Stimulated activated CD4-positive, alpha-beta T cell treated with anti-CD3 and anti-CD28 coated beads, TNF-alpha, amount 100 ng/mL, for 1 hour (primary cell): ENCODE measurements at places on chromosomes 16 and 17.

- DNase-seq, result no peak
Measured at GRCh38 chr16:89668790-89669158, 11.1 kb downstream of the SPATA33 start.

- DNase-seq, result no peak
Measured at GRCh38 chr17:36495076-36495578, 8.6 kb downstream of the ZNHIT3 start.

DNA sequence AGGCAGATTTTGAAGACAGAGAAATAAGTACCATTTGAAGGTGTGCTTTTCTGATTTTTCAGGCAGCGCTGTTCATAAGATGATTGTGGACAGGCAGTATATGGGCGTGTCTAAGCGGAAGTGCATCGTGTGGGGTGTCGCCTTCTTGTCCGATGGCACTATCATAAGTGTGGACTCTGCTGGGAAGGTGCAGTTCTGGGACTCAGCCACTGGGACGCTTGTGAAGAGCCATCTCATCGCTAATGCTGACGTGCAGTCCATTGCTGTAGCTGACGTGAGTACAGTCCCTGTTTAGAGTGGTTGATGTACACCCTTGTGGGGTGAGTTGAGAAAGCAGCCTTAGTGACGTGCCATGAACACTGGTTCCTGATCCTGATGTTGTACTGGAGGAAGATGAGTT is 10.7 kb downstream of the UTP4 start:
- no peak for DNase-seq

DNA sequence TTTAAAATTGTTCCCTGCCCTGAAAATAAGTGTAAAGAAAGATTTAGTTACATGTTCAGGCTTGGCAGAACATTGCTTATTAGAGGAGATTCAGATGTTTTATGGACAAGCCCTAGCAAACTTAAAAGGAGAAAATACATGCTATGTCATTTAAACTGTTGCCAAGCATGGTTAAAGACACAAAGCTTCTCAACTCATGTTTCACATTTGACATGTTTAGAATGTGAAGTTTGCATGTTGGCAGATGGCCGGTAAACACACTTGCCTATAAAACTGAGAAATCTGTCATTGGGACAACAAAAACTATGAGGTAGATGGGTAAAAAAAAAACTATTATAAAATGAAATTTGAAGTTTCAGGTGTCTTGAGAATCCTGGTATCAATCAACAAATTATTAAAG is 5.8 kb downstream of the KRTAP29-1 start:
- DNase-seq, result no peak

DNA sequence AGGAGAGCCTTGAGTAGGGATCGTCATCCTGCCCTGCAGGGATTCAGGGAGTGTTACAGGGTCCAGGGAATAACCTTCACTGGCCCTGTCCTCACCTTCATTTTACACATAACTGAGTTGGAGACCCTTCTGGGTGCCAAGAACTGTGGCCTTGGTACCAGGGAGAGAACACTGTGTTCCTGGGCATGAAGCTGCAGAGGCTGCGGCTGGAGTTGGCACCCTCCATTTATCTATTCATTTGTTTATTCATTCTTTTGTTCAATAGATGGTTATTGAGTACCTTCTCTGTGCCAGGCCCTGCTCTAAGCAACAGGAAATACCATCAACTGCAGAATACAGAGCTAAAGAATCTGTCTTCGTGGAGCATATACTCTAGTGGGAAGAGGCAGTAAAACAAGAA is 6.7 kb downstream of the ABCC3 start:
- DNase-seq, result no peak

- no peak for DNase-seq
Measured at GRCh38 chr16:24053099-24053946, 202.8 kb upstream of the CACNG3 start.

- DNase-seq, result no peak
Measured at GRCh38 chr17:44279346-44279665, 11.4 kb upstream of the SLC4A1 start.

DNA sequence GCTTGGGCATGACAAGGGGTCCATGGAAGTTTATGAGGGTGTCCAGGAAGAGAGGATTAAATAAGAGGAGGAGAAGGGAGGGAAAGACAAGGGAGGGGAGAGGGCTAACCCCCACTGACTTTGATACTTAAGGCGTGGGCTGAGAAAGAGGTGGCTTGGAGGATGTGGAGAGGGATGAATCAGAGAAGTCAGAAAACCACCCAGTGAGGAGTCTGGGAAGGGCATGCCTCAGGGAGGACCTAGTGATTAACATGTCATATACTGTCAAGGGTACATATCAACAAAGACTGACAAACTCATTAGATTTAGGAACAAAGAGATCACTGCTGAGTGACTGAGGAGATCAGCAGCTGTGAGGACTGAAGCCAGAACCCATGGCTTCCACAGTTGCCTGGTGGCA is 145.4 kb downstream of the IRX5 start:
- DNase-seq, result no peak

DNA sequence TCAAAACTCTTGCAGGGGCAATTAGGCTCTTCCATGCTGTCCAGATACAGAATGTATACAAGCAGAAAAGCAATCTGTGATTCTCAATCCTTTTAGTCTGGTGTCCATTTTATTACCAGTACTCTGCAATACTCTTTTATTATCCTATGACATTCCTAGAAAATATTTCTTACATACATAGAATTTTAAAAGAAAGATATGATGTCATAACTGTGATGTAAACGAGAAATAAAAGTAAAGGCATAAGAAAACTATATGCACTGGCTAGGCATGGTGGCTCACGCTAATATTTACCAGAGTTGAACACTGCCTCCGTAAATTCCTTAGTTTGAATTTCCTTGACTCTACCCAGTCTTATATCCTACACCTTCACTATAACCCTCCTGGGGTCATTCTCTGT is 55.0 kb downstream of the EFCAB5 start:
- DNase-seq, result no peak

DNA sequence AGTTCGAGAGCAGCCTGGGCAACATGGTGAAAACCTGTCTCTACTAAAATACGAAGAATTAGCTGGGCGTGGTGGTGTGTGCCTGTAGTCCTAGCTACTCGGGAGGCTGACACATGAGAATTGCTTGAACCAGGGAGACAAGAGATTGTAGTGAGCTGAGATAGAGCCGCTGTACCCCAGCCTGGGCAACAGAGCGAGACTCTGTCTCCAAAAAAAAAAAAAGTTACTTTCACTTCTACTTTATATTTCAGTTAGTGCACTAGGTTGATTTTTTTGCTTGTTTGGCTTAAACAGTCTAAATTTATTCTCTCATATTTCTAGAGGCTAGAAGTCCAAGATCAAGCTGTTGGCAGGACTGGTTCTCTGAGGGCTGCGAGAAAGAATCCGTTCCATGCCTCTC is 13.4 kb downstream of the CCDC102A start:
- no peak for DNase-seq

GRCh38 chr17:65523411-65523810 is 38.0 kb downstream of the AXIN2 start:
- no peak for DNase-seq

DNA sequence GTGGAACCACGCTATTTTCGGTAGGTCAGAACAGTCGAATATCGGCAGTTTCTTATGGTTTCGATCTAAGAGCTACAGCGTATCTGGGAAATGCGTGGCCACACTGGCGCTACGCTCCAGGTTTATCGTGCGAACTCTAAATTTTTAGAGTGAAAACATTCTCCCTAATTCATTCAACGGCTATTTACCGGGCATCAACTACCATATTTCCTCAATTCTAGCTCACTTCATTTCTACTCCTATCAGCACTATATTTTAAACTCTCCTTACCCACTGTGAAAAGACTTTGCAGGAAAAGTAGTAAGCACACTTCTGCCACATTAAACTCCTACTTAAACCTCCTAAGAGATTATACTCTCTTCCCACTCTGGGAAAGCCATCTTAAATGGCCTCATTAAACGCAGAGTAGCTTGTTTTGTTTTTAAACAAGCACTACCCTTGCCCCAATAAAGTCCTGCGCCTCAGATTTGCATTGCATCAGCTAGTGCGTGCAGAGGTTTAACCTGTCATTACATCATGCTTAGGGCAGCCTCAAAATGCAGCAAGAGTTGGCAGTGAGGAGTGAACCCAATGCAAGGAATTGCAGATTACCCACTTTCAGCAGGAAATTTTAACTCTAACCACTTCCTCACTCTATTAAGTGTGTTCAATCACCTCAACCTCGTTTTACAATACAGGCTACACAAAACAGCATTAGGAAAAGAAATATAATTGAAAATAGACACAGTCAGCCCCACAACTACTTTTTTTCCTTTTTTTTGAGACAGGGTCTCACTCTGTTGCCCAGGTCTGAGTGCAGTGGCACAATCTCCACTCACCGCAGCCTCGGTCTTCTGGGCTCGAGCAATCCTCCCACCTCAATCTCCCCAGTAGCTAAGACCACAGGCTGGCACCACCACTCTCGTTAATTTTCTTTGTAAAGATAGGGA is 18.8 kb downstream of the SIAH1 start:
- DNase-seq, result no peak

GRCh38 chr16:65833171-65833871 is 533.2 kb upstream of the CDH5 start:
- DNase-seq, result no peak

GRCh38 chr17:80261159-80261894 is 675 bp downstream of the RNF213 start:
- DNase-seq, result peak; percentile 56

- no peak for DNase-seq
Measured at GRCh38 chr16:46757339-46758050, 9.4 kb upstream of the MYLK3 start.

GRCh38 chr16:23072084-23072599 is 77.1 kb downstream of the USP31 start:
- no peak for DNase-seq

DNA sequence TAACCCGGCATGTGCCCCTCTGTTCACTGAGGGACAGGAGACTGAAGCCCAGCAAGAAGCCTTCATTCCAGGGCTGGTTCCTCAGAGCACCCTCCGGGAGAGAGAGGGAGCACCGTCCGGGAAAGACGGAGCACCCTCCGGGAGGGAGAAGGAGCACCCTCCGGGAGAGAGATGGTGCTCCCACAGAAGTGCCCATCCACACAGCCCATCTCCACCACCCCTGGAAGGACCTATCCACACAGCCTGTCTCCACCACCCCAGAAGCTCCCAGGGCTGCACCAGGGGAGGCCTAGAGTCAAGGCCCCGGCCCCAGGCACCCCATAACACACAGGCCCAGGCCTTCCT is 88.6 kb downstream of the ABR start:
- no peak for DNase-seq

DNA sequence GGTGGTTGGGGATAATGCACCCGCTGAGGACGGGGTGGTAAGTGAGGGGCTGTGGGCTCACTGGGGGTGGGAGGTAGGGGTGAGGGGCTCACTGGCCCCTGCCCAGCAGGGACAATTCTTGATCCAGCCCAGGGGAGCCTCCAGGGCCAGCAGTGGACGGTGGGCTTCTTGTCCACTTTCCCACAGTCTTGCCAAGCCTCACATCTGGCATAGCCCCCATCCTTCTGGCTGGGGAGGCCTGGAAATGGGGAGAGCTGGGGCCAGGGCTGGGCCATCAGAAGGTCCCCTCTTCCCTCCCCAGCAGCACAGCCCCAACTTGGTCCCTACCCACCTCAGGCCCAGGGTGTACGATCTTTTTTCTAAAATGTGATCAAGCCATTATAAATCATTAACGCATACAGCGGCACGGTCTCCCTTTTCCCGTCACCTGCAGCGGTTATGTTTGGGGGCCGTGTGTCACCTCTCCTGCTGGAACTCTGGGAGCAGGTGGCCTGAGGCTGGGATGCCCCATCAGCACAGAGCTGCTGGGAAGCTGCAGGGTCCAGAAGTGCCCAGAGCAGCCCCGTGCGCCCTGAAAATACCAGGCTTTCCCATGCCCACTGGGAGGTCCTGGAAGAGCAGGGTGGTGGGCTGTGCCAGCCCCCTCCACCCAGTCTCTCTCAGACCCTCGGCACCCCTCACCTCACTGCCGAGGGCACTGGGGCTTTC is 7.2 kb upstream of the SETD6 start:
- DNase-seq, result no peak

DNA sequence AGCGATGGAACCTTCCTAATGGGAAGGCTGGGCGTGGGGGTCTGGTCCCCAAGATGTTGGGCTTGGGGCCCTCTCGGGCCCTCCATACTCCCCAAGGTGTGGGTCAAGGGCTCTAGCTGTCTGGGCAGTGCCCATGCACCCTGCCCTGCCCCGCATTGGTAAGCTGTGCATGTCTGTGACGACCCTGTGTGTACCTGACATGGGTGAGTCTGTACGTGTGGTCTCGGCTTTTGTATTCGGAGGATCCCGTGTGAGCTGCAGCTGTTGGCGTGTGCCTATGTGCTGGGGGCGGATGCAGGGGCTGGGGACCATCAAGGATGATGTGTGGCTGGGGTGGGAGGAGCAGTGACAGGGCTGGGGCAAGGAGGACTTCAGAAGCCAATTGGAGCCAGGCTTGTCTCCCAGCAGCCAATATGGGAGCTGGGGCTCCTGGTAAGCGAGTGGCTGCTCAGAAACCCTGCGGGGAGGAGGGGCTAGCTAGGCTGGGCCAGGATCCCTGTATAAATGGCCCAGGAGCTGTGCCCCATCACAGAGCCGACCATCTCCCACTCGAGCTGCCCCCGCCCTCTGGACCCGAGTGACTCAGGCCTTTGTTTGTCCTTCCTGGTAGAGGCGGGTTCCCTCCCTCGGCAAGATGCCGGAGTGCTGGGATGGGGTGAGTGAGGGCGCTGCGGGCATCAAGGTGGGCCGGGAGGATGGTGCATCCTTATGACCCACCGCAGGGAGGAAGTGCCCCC is at the start of gene NDRG4:
TSS of gene NDRG4 (plus strand) at position 529 of the 737 bp plus-strand sequence. CDS start at position 635, 106 bp downstream.
- no peak for DNase-seq

GRCh38 chr16:1929105-1929504 is 10.9 kb upstream of the HS3ST6 start:
- no peak for DNase-seq

DNA sequence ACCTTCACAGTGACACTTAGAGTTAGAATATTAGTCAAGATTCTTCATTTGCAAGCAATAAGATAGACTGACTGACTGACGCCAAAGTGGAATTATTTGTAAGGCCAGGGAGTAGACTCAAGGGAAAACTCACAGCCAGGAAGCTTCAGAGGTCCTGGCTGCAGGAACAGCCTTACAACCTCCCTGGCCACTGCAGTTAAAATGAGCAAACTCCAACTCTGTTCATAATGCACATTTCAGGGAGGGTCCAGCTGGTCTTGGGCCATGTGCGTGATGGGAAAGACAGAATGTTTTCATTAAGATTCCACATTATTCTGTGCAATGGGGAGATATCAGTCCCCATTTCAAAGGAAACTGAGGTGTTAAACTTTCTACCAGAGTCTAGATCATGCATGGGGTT is 9.9 kb downstream of the CAPNS2 start:
- DNase-seq, result no peak

DNA sequence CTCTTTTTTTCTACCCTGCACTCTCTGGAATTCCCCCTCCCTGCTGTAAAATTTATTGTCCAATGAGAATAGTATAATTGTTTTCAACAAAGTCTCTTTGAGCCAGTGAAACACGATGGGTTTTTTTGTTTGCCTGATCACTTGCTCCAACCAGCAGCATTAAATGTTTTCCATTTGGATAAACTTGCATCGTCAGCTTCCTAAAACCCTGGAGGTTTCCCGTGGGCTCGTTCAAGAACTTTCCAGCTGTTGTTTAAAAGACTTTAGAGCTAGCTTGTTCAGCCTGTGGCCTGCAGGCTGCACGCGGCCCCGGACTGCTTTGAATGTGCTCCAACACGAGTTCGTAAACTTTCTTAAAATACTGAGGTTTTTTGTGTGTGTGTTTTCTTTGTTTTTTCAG is 14.9 kb downstream of the NAGPA start:
- DNase-seq, result no peak

- no peak for DNase-seq
Measured at GRCh38 chr17:45306623-45307022, 10.2 kb downstream of the MAP3K14 start.
